ENCODE measurements at places on chromosomes 1 and 21.

- DNase-seq, result no peak
Measured at GRCh38 chr1:214146523-214146922, 134.4 kb upstream of the SMYD2 start.

DNA sequence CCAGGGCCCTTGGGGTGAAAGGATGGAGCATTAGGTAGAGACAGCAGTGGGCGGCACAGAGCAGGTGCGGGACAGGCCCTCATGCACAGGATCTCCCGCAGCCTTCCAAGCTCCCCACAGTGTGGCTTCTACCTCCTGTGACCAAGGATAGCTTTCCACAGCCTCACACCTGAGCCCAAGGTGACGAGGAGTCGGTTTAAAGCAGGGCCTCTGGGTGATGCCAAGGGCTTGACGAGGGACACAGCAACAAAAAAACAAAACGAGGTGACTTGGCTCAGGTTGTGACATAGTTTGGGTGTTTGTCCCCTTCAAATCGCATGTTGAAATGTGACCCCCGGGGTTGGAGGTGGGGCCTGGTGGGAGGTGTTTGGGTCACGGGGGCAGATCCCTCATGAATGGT is 15.3 kb downstream of the RSPH1 start:
- DNase-seq, result no peak

- DNase-seq, result no peak
Measured at GRCh38 chr1:203860396-203861025, 888 bp upstream of the SNRPE start.

GRCh38 chr1:16605213-16605525 is 8.2 kb downstream of the NBPF1 start:
- DNase-seq, result no peak

DNA sequence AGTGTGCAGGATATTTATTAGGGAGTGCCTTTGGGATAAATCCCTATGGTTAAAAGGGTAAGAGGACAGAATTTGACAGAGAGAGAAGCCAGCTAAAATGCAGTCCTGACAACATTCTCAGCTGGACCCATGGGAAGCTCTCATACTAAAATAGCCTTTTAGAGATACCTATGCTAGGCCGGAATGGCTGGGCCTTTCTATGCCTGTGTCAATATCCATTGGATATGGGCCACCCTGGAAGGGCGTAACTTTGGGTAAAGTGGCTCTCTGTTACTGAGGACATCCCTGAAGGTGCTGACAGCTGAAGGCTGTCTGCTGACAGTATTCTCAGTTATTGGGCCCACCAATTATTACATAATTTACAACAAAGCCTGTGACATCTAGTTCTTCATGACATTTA is 613.0 kb upstream of the B3GALT2 start:
- DNase-seq, result no peak

DNA sequence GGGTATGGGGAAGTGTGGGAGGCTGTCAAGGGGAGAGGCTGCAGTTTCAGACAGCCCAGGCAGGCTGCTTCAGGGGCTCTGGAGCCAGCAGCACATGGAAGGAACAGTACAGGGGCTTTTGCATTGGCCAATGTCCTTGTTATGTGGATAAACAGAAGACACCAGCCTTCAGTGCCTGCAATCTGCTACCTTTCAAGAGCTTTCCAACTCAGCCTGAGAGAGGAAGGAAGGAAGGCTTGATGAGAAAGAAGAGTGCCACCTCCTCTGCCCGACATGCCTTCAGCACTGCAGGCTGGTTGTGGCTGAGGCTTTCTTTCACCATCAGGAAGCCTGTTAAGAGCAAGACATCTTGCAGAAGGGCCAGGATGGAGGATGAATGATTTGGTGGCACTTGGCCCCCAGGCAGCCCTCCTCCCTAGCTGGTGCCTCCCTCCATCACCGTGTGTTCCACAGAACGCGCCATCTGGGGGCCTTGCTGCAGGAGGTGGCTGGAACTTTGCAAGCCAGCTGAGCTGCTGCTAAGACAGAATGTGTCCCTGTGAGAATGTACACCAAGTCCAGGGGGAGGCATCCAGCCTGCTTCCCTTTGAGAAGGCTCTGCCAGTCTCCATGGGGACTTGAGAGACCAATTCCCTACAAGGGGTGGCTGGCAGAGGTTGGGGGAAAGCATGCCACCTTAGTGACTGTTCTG is 372.4 kb upstream of the PROX1 start:
- no peak for DNase-seq

DNA sequence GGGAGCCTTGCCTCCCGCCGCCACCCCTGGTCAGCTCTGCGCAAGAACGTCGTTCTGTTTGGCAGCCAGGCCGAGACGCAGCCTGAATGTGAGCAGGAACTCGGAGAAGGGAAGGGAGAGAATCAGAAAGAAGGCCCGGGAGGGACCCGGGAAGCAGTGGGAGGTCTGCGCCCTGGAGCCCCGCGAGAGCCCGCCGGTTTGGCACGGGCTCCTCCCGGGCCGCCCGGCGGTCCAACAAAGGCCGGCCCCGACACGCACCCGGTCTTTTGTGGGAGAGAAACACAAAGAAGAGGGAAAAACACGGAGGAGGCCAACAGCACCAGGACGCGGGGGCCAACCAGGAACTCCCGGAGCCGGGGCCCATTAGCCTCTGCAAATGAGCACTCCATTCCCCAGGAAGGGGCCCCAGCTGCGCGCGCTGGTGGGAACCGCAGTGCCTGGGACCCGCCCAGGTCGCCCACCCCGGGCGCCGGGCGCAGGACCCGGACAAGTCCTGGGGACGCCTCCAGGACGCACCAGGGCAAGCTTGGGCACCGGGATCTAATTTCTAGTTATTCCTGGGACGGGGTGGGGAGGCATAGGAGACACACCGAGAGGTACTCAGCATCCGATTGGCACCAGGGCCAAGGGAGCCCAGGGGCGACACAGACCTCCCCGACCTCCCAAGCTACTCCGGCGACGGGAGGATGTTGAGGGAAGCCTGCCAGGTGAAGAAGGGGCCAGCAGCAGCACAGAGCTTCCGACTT is 2.7 kb upstream of the OLIG2 start:
- DNase-seq, result peak; percentile 15

- no peak for DNase-seq
Measured at GRCh38 chr1:241849345-241849695, 1.3 kb downstream of the EXO1 start.

GRCh38 chr1:111513410-111514020 is 10.1 kb upstream of the ADORA3 start:
- no peak for DNase-seq

DNA sequence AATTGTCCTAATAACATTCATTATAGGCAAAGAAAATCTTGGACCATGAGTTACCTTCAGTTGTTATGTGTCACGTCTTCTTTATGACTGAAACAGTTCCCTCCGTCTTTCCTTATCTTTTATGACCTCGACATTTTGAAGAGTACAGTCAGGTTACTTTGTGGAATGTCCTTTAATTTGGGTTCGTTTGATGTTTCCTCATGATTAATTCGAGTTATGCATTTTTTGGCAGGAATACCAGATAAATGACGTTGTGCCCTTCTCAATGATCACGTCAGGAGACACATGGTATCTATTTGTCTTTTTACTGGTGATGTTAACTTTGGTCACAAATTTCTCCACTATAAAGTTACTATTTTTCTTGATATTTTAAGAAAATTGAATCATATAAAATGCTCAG is 17.3 kb upstream of the KLF17 start:
- no peak for DNase-seq

- DNase-seq, result no peak
Measured at GRCh38 chr1:159664247-159664646, 50.1 kb downstream of the CRP start.

GRCh38 chr1:232764458-232765251 is 40.6 kb upstream of the MAP10 start:
- DNase-seq, result no peak

DNA sequence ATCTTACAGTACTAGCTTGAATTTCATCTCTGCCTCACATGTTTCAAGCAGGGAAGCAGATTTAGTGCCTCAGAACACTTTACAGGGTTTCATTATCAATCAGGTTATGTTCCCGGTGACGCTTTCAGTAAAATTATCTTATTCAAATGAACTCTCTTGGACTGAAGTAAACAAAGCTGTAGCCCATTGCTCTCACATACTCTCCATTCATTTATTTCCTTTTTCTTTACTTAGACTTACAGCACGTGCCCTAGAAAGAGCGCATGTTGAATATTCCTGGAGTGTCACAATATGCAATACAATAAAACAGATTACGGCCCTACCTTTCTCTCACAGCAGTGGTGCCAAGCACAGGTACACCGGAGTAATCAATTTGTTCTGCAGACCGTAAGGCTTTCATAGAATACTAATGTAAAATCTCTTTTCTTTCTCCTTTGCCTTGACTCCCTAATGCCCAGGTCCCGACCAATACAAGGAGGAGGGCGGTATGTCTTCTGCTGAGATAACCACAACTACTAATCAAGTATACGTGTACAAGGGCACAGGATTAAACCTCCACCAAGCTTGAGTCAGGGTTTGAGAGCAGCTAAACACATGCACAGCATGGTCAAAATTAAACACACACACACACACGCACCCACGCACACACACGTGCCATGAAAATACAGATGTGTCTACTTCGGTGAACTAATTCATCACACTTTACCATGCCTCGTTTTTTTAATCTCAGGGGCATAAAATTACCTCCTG is 62.8 kb downstream of the NRIP1 start:
- DNase-seq, result no peak

DNA sequence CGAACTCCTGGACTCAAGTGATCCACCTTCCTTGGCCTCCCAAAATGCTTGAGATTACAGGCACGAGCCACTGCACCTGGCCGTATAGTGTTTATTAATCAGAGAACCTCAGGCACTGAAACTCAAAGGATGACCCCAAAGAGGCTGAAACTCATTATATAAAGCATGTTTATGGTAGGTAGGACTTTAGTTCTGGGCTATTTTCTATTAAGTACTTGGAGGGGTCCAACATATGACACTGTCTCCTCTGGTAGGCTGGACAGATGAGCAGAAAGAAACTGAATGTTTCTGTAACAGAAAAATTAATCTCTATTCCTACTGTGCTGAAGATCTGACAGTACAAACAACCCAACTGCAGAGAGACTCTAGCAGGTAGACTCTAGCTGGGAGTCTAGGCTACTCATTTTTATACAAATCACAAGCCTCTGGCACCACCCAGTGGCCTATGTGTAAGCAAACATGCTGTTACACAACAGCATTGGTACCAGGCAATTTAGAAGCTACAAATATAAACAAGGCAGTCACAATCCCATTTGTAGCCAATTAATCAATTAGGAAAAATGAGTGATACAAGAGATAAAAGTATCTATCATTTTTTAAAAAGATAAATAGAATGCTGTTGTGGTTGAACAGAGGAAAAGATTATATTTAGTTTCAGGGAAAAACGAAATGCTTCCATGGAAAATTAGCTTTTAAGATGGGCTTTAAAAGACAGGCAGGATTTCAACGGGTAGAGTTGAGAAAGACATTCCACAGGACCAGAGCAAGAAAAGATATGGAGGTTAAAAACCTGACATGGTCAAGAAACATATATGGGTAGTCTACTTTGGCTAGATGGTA is 10.4 kb downstream of the DCAF8 start:
- peak; percentile 60 for DNase-seq

- DNase-seq, result no peak
Measured at GRCh38 chr1:78535286-78535685, 44.5 kb downstream of the PTGFR start.

- no peak for DNase-seq
Measured at GRCh38 chr1:103477101-103477500, 48.4 kb upstream of the RNPC3 start.

GRCh38 chr1:212587016-212587887 is 21.3 kb upstream of the ATF3 start:
- no peak for DNase-seq

DNA sequence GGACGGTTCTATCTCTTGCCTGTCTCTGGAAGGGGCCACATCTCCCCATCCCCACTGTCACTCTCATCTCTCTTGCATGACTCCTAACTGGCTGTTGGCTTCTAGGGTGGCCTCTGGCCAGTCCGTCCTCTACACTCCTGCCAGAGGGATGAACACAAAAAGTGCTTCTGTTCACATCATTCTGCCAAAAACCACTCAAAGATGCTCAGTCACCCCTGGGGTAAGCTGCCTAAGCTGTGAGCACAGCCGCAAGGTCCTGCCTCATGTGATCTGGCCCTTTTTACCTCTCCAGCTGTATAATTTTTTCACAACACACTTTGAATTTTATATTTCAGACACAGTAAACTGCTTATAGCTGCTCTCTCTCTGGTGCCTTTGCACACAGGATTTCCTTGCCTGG is 97.6 kb upstream of the CD34 start:
- no peak for DNase-seq

DNA sequence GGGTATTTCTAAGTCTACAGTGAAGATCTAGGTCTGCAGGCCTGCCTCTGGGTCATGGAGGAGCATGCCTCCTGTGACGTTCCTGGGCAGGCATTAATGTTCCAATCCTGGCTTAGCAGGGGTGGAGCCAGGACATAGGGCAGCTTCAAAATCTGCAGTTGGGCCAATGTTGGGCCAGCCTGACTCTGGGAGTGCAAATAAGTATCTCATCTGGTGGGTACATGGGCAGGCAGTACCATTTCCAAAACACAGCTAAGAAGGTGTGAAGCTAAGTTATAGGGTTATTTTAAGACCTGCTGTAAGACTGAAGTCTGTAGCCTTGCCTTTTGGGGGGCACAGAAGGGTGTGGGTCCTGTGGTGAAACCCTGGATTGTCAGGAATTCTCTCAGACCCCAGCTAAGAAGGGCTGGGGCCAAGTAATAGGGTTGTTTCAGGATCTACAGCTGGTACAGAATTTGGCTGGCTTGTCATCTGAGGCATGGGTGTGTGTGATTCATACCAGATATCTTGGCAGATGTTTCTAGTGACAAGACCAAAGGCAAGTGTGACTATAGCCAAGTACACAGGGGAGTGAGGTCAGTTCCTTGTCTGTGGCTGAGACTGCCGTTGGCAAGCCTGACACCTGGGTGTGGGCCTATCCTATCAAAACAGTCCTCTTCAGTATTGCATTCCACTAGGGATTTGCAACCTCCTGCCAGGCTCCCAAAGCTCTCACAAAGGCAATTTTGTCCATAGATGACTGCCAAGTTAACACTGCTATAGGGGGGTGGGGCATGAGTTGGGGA is 468.7 kb upstream of the B3GALT2 start:
- no peak for DNase-seq

DNA sequence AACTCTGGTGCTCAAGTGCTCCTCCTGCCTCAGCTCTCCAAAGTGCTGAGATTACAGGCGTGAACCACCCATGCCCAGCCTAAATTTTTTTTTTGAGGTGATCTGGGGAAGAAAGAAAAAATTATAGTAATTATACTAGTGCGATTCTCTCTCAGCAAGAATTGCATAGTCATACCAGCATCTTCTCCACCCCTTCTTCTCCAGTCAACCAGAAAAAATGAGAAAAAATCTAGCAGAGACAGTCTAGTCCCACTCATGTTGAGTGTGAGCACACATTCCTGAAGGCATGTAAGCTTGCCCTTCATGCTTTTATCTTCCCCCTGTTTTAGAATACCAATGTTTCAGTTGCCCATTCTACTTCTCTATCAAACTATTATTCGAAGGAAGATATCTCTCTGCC is 207.6 kb downstream of the S1PR1 start:
- no peak for DNase-seq

DNA sequence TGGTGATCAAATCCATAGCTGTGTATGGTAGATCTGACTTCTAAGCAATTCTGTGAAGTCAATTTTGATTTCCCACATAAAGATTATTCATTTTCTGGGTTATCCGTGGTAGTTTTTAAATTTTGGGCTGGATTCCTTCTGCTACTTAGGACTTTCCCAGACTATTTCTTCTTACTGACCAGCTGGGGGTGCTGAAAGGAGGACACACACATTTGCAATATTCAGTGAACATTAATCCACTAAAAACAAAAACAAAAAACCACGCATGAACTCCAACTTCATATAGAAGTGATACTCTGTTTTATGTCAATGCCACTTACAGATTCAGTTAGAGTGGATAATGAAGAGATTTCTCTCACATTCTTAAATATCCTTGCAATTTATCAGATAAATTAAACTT is 105.4 kb downstream of the KCTD3 start:
- no peak for DNase-seq

Data from NCI-H1105 treated with DMSO at 0.1 percent for 48 hours (cell line).